CD4-positive, alpha-beta T cell treated with Interleukin-10 for 1 hour (primary cell): ENCODE measurements at places on chromosomes 5 and 9.

DNA sequence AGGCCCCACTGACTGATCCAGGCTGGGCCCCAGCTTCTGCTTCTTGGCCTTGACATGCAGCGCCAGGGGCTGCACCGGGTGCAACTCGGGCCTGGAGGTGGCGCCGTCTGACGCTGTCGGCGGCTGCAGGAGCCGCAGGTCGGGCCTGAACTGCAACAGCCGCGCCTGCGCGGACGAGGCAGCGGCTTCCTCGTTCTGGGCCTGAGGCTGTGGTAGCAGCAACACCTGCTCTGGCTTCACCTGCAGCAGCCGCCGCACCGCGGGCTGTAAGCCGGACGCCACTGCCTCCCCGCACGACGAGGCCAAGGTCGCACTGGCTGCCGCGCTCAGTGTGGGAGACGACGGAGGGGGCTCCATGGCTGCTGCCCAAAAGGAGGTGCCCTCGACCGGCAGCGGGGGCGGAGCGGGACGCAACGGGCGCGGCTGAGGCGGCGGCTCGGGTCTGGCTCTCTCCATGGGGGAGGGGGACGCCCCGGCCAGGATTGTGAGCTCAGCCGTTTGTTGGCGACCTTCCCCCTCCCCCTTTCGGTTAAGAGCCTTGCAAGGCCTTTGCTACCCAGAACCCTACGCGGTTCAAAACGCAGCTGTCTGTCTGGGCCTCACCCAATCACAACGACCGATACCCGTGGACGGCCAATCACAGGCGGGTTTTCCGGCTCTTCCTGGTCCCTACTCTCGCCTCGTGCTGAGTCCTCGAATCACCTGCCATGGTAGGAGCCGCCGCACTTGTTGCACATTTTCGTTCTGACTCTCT is 438 bp downstream of the SOX30 start:
- peak; percentile 87 for DNase-seq

- DNase-seq, result no peak
These were observed 1217.0 kb upstream of the DMAC1 start for GRCh38 chr9:9016597-9016996.

GRCh38 chr5:20028506-20028905 is 40.5 kb upstream of the CDH18 start:
- DNase-seq, result no peak

- no peak for DNase-seq
These were observed 71.0 kb downstream of the PGM5 start for GRCh38 chr9:68427216-68427977.

GRCh38 chr9:2856400-2856799 is 12.5 kb upstream of the PUM3 start:
- DNase-seq, result no peak

DNA sequence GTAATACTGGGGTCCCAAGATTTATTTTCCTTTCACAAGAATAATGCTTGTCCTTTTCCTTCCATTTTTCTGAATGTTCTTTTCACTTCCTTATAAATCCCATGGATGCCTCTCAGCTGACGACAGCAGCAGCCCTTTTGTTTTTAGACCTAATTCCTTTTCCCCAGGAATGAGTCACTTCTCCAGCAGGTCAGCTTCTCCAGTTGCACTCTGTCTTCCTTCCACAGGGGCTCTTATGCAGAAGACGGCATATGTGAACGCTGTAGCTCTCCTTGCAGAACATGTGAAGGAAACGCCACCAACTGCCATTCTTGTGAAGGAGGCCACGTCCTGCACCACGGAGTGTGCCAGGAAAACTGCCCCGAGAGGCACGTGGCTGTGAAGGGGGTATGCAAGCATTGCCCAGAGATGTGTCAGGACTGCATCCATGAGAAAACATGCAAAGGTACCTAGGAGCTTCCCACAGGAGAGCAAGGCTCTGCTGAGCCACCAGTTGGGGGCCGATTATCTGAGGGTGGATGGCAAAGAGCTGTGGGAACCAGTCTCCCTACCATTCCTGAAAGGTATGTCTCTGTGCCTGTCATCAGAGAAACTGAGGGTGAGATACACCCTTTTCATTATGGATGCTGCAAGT is 72.9 kb downstream of the RFK start:
- no peak for DNase-seq

DNA sequence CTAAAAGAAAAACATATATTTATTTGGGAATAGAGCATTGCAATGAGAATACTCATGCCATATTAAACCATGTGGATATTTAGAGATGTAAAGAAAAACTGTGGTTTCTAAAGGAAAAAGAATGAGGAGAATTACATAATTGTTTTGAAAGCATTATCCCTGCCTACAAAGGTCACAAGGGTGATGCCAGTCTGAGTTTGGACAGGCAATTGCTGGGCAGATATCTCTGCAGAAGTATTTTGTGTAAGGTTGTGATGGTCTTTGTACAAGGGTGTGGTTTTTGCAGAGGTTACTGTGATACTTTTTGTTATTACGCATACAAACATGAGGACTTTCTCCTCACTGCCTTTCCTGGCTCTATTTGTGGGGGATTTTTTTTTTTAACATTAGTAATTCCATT is 2022.9 kb upstream of the CDH6 start:
- no peak for DNase-seq

DNA sequence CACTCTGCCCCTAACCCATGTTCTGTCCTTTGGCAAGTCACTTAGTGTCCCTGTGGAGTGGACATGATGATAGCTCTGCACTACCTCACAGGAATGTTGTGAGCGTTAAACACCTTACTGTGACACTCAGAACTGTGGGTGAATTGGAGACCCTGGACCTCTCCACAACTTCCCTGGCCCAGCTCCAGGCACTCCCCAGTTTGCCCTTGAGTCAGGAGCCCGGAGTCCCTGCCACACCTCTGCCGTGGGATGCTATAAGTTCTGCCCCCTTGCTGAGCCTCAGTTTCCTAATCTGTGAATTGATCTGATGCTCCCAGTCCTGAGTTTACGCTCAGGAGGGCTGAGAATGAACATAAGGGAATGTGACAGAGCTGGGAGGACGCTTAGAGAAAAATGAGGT is 34.4 kb downstream of the GSN start:
- no peak for DNase-seq

GRCh38 chr9:94837404-94837803 is 110.9 kb downstream of the AOPEP start:
- DNase-seq, result no peak

DNA sequence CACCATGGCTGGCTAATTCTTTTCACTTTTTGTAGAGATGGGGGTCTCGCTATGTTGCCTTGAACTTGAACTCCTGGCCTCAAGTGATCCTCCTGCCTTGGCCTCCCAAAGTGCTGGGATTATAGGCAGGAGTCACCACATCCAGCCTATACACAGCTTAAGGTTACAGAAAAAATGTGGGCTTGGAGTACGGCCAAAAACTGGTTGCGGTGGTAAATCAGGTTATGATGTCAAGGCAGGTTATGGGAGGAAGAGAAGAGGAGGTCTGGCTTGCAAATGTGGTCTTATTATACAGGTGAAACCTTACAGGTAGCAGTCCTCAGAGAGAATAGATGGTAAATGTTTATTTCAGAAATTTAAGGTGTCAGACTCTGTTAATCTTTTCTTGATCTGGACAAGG is 30.7 kb upstream of the SYK start:
- DNase-seq, result no peak

DNA sequence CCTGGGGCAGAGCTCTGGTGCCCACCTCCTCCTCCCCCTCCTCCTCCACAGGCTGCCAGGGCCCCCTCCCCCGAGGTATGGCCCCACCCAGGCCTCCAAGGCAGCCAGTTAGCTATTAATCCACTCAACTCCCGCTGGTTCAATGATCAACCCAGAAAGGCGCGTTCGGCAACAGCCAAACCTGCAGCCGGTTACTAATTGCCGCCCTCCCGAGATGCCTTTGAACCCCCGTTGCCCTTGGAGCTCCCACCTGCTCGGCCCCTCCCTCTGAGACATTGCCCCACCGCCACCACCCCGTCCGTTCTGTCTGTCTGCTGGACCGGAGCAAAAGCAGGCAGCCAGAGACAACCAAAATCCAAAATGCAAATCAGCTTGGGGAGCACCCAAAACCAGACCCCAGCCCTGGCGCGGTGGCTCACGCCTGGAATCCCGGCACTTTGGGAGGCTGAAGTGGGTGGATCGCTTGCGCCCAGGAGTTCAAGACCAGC is 25.8 kb downstream of the NOTCH1 start:
- no peak for DNase-seq

DNA sequence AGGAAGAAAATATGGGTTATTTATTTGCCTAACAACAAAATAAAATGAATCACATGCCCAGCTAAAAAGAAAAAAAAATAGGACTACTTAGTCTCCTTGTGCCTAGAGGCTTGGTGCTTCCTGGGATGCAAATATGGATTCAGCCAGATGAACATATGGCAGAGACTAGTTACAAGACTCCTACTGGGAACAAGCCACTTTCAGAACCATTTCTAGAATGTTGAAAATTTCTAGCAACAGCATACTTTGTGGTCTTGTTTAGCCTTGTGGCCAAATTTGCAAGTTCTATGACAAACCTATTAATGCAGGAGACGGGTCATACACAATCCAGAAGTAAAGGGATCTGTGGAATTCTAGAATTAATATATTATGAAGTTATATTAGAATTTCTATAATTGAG is 198.7 kb downstream of the CHSY3 start:
- no peak for DNase-seq

GRCh38 chr9:93058355-93059010 is at the start of gene SUSD3:
SUSD3 (plus strand) TSS chr9:93058701; CDS start chr9:93058743, 42 bp downstream.
- peak; percentile 76 for DNase-seq

- no peak for DNase-seq
These were observed 4.6 kb upstream of the PRDM12 start for GRCh38 chr9:130659699-130660248.

- no peak for DNase-seq
These were observed 227.2 kb downstream of the NSG2 start for GRCh38 chr5:174272671-174273070.

- DNase-seq, result peak; percentile 39
These were observed 547 bp downstream of the CLTA start for GRCh38 chr9:36191290-36191645.

DNA sequence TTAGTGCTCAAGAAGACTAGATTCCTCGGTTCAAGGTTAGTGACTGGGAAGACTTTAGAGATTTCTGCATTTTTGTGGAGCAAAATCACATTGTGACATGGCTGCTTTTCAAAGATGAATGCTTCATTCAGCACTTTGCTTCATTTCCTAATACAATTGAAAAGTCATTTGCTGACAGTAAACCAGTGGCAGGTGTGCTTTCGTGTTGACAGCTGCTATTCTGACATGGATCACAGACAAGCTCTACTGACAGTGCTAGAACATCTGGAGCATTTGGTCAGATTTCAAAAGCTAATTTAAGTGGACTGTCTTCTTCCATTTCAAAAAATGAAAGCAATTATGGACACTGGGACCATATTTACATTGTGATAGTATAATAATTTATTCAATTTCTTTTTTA is 1060.1 kb downstream of the PTPRD start:
- DNase-seq, result no peak

- no peak for DNase-seq
These were observed 597.8 kb upstream of the CLINT1 start for GRCh38 chr5:158456756-158457155.

GRCh38 chr5:168312606-168313295 is 21.3 kb downstream of the WWC1 start:
- no peak for DNase-seq

GRCh38 chr9:84953252-84953773 is 283.8 kb downstream of the NTRK2 start:
- no peak for DNase-seq

- DNase-seq, result no peak
These were observed 1.4 kb downstream of the TMEM141 start for GRCh38 chr9:136792321-136793085.

- DNase-seq, result no peak
These were observed 363.6 kb downstream of the SH3GL2 start for GRCh38 chr9:17942498-17942897.

DNA sequence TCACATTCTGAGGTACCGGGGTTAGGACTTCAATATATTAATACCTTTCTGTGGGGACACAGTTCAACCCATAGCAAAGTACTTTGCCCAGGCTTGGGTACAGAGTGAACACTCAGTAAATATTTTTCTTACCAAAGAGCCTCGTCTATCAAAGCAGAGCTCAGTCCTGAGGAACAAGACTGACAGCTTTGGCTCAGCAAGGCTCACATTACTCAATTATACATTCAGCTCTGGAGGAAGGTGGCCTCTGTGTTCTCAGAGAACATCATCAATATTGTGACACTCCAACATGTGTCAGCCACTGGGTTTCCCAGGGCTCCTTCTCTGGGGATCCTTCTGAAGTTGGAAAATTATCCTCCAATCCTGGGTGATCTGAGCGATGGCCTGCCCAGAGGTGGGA is 186.4 kb downstream of the NMUR2 start:
- no peak for DNase-seq
